ENCODE measurements at places on chromosomes 3 and 15.

GRCh38 chr15:99279827-99280226 is 28.5 kb downstream of the LRRC28 start:
- no peak for DNase-seq

DNA sequence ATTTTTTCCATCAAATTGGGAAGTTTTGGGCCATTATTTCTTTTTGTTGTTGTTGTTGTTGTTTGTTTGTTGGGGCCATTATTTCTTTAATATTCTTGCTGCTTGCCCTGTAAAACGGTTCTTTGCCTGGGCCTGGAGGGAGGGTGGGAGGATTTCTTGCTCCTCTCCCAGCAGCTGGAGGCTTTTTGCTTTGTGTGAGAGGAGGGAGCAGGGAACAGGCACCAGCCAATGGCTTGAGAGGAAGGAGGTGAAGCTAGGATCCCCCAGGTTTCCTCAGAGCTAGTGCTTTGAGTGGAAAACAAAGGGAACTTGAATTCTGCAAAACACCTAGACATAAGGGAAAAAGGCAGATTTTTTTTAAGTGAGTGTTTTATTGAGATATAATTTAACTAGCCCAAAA is 61.2 kb upstream of the DNAJC19 start:
- DNase-seq, result no peak

- no peak for DNase-seq
Measured at GRCh38 chr3:3654916-3655315, 144.3 kb upstream of the LRRN1 start.

DNA sequence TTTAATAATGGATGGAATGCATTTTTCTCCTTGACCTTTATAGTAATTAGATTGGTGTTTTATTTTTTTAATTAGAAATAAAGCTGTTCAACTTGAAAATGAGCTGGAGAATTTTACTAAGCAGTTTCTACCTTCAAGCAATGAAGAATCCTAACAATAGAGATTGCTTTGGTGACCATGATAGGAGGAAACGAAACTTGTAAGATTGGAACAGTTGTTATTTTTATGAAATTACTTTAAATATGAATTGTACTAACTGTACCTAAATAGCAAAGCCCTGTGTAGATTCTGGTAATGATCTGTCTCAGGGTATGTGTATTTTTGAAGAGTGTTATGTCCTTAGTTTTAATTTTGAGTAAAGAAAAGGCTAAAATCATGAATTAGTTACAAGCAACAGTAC is 44.4 kb downstream of the MFN1 start:
- DNase-seq, result no peak

- no peak for DNase-seq
Measured at GRCh38 chr3:80261082-80261481, 493.3 kb upstream of the ROBO1 start.

DNA sequence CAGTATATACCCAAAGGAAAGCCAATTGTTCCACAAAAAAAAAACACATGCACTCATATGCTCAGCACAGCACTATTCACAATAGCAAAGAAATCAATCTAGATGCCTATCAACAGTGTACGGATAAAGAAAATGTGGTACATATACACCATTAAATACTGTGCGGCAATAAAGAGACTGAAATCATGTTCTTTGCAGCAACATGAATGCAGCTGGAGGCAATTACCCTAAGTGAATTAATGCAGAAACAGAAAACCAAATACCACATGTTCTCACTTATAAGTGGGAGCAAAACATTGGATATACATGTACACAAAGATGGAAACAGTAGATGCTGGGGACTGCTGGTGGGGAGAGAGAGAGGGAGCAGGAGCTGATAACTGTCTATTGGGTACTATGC is 124.2 kb upstream of the AADACL2 start:
- DNase-seq, result no peak

- DNase-seq, result no peak
Measured at GRCh38 chr3:11423868-11424267, 151.7 kb downstream of the ATG7 start.

DNA sequence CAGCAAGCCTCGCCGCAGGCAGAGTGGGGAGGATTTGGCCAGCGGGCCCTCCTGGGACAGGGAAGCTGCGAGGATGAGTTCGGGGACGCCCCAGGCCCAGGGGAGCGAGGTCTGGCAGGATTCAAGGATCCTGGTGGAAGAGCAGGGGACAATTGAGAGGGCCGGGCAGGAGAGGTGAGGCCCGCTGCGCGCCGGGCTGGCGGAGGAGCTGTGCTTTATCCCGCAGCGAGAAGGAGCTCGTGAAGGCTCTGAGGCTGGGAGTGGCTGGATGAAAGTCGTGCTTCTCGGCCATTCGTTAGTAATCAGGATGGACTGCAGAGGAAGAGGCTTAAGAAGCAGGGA is 3.6 kb downstream of the SLC51A start:
- DNase-seq, result no peak

- no peak for DNase-seq
Measured at GRCh38 chr15:83919978-83920510, 266.1 kb downstream of the ADAMTSL3 start.

DNA sequence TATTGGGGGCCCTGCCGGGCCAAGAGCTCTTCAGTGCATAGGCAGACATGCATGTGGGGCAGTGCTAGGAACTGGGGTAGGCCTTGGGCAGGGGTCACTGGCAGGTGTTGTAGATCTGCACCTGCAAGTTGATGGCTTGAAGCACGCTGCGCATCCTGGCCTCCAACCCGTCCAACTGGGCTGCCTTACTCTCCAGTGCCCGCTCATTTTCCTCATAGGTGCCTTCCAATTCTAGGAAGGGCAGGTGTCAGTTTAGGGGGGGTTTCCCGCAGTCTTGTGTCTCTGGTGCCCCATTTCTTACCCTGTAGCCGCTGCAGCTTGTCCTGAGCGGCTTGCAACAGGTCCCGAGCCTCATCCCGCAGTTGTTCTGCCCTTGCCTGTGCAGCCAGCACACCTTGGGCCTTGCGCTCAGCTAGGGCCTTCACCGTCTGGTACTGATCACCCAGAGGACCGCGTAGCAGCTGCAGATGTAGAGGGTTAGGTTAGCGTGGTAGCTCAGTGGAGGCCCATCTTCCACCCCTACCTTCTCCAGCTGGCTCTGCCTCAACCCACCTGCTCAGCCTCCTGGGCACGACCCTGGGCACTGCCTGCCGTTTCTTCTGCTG is 611 bp upstream of the USP19 start:
- DNase-seq, result no peak

- peak; percentile 21 for DNase-seq
Measured at GRCh38 chr3:161104561-161105551, at the start of gene B3GALNT1. TSS of gene B3GALNT1 (minus strand) at chr3:161105349. CDS start at chr3:161086754, 18,595 bp downstream.

- DNase-seq, result no peak
Measured at GRCh38 chr3:183392186-183393034, 36.0 kb downstream of the MCF2L2 start.

- no peak for DNase-seq
Measured at GRCh38 chr15:48851956-48852355, 26.0 kb upstream of the EID1 start.

- DNase-seq, result no peak
Measured at GRCh38 chr3:37899711-37900306, 38.1 kb downstream of the CTDSPL start.

DNA sequence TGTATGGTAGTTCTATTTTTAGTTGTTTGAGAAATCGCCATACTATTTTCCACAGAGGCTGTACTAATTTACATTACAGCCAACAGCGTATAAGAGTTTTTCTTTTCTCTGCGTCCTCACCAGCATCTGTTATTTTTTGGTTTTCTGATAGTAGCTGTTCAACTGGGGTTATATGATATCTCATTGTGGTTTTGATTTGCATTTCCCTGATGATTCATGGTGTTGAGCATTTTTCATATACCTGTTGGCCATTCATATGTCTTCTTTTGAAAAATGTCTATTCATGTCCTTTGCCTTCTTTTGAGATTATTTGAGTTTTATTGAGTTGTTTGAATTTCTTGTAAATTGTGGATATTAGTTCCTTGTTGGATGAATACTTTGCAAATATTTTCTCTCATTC is 114.6 kb downstream of the LRRK1 start:
- no peak for DNase-seq

- DNase-seq, result no peak
Measured at GRCh38 chr3:187069857-187070516, 69.3 kb downstream of the RPL39L start.

DNA sequence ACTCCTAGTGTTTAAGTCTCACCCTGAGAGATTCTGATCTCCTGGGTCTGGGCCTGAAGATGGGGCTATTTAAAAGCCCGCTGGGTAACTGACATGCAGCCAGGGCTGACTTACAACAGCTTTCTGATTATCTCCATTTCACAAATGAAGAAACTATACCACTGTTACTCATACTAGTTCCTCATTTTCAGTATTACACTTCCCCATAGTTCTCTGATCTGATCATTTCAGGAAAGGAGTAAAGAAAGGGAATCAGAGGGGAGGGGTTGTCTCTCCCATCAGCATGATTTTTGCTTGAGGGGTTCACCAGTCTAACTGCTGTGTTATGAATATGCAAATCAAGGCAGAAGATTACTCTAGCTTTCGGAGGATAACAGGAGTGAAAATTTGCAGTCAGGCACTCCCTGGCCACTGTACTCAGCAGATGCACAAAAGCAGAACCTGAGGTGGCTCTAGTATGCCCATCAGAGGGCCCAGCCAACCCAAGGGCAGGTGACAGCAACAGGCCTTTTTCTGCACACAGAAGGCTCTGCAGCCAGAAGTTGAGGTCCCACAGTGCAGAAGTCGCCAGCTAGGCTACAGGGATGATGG is 59.4 kb downstream of the DAPK2 start:
- no peak for DNase-seq

DNA sequence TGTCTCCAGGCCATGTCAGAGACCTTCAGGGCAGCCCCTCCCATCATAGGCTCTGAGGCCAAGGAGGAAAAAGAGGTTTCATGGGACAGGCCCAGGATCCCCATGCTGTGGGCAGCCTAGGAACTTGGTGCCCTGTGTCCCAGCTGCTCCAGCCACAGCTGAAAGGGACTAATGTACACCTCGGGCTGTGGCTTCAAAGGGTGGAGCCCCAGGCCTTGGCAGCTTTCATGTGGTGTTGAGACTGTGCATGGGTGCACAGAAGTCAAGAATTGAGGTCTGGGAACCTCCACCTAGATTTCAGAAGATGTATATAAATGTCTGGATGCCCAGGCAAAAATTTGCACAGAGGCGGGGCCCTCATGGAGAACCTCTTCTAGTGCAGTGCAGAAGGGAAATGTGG is 6.6 kb upstream of the SSR3 start:
- DNase-seq, result no peak

DNA sequence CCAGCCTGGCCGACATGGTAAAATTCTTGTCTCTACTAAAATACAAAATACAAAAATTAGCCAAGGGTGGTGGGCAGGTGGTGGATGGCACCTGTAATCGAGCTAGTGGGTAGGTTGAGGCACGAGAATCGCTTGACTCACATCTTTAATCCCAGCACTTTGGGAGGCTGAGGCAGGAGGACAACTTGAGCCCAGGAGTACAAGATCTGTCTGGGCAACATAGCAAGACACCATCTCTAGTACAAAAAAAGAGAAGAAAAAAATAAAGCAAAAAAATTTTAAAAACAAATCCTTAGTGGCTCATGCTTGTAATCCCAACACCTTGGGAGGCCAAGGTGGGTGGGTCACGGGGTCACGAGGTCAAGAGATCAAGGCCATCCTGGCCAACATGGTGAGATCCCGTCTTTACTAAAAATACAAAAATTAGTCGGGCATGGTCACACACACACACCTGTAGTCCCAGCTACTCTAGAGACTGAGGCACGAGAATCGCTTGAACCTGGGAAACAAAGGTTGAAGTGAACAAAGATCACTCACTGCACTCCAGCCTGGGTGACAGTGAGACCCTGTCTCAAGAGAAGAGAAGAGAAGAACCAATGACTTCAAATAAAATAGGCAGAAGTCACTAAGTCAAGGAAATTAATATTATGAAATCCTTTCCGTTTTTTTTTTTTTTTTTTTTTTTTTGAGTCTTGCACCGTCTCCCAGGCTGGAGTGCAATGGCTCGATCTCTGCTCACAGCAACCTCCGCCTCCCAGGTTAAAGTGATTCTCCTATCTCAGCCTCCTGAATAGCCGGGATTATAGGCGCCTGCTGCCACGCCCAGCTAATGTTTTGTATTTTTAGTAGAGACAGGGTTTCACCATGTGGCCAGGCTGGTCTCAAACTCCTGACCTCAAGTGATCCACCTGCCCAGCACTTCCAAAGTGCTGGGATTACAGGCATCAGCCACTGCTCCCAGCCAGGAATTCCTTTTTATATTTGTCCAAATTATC is 4.9 kb downstream of the RHOA start:
- no peak for DNase-seq

DNA sequence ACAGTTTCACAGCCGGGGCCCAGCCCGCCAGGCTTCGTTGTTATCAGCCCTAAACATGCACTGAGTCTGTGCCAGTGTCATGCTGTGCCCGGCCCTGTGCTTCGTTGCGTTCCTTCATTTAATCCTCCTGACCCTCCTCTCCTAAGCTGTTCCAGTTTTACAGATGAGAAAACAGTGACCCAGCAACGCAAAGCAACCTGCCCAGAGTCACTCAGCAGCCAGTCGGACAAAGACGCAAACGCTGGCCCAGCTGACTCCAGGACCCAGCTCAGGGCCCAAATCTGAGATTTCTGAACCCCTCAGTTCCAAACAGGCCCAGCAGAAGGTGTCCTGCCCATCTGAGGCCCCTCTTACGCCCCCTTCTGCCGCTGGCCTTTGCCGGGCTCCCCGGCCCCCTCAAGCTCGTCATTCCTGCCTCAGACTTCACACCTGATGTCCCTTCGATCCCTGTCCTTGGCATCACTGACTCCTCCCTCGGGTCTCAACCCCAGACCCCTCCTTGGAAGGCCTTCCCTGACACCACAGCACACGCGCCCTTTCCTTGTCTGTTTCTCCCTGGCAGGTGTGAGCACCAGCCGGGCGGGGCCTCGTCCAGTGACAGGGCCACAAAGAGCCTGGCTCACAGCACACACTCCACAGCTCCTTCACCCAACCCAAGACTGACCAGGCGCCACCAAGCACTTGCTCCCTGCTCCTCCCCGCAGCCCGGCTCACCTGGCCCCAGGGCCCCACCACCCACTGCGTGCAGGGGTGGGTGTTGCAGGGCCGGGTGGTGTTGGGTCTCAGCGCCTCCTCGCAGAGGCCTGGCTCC is 48.1 kb downstream of the ADAMTS7 start:
- no peak for DNase-seq

GRCh38 chr15:72057548-72058091 is 60.3 kb downstream of the MYO9A start:
- no peak for DNase-seq

- no peak for DNase-seq
Measured at GRCh38 chr15:41001524-41002214, 48.4 kb downstream of the CHAC1 start.
